ENCODE measurements at places on chromosomes 6 and 20.

- DNase-seq, result no peak
These were observed 47.5 kb upstream of the JAG1 start for GRCh38 chr20:10721137-10721896.

GRCh38 chr20:51797357-51798025 is 4.8 kb downstream of the SALL4 start:
- no peak for DNase-seq

- no peak for DNase-seq
These were observed 85.6 kb upstream of the CARMIL1 start for GRCh38 chr6:25193460-25194171.

- DNase-seq, result no peak
These were observed 7.0 kb downstream of the ZUP1 start for GRCh38 chr6:116661594-116661993.

DNA sequence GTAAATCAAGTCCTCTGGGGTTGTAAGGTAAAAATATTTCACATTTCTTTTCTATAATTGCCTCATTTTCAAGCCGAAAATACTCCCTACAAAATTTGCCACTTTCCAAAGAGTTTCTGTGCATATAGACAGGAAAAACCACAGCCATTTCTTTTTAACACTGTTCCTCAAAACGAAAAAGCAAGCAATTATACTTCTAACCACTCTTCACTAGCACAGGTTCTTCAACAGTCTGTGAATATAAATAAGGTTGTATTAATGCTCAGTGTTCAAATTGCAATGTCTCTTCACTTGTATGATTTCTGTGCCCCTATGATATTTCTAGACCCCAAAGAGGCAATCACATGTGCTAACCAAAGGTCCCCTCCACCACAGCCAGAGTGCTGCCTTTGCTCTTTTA is 206.0 kb downstream of the SIM1 start:
- no peak for DNase-seq

GRCh38 chr6:105901583-105901982 is 184.6 kb upstream of the PRDM1 start:
- no peak for DNase-seq

DNA sequence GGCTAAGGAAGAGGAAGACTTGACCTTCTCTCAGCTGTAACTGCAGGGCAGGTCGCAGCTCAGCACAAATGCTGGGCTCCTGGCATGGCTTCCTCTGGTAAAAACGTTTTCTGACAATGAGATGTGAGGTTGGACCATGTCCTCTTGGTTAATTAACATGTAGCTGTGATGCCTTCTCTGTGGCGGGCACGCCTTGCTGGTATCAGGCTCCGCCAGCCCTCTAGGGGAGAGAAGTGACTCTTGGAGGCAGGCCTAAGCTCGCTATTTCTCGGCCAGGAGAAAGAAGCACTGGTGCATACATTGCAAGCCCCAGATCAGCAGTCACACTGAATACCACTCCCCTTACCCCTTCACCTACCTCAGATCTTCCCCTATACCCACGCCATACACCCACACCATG is 65.0 kb downstream of the QRSL1 start:
- DNase-seq, result peak; percentile 44

- DNase-seq, result no peak
These were observed 26.4 kb upstream of the RFPL4B start for GRCh38 chr6:112320561-112321318.

GRCh38 chr6:23654745-23655144 is 471.3 kb upstream of the NRSN1 start:
- DNase-seq, result peak; percentile 68

DNA sequence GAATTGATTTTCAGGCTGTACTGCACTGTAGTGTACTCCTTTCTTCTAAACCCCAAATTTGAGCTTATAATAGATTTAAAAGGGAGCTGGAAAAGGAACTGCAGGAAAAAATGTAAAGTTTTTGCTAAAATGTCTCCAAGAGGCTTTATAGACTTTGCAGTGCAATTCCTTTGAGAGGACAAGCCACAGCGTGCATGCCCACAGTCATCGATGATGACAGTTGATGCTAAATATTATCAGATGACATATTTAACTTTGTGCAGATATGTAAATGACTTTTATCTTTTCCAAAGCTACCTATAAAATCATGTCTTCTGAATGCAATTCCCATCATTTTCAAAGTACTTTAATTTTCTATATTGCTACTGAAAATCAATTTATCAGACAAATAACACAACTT is 24.3 kb upstream of the HDGFL1 start:
- no peak for DNase-seq

- DNase-seq, result peak; percentile 85
These were observed 16.9 kb downstream of the LAMA5 start for GRCh38 chr20:62350098-62350628.

DNA sequence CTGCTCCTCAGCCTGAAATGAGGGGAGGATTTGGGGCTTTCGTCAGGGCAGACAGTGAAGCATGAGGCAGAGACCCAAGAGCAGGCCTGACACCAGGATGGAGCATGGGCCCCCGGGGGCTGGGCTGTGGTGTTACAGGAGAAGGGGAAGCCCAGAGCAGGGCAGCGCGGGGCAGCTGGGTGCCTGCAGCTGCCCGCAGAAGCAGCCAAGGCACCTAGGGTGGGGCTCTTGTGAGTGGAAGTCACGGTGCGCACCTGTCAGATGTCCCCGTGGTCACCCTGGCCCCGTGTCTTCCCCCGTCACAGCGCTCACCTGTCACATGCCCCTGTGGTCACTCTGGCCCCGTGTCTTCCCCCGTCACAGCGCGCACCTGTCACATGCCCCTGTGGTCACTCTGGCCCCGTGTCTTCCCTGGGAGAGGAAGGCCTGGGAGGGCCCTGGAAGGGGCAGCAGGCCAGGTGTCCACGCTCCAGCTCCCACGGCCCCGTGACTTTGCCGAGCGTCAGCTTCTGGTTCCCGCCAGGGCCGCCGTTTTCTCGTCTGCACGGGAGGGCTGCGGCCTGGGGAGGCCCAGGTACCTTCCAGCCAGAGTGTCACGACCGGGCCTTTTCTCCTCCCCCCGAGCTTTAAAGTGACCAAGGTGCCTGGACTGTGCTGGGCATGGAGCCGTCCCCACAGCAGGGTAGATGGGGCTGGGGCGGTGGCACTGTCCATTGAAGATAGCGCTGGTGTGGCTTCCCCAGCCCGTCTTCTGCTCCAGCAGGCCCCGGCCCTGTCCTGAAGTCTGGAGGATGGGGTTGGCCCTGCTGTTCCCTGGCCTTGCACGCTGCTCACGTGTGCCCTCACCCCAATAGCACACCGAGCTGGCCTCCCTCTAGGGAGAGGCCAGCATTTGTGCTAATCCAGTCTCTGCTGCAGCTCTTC is 9.4 kb downstream of the ARFGAP1 start:
- DNase-seq, result no peak

DNA sequence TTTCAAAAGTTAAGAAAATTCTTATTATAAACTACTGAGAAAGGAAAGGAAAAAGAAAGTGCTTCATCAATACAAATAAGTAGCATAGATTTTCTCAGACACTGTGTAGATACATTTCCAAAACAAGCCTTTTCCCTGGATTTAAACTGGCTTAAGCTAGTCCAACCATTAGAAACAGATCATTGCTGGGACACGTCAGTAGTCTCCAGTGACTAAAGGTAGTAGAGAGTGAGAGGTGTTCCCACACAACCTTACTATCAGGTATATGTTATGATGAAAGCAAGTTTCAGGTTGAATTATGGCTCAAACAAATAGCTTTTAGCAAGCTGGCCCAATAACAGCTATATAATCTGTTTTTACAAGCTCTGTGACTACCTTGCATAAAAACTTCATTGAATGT is 47.3 kb upstream of the SLC2A12 start:
- no peak for DNase-seq

DNA sequence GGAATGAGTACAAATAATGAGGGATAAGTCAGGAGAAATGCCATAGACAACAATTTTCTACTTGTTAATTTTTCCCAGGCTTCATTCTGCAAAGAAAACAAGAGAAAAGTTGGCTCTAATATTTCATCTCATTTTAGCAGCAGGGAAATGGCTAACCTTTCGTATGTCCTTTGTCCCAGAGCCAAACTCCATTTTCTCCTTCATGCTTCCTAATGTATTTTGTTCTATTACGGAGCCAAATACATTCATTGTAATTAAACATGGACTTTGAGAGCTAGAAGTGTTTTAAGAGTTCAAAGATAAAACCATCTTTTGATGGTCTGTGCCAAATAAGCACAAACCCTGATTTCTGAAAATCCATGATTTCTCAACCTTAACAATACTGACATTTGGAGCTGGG is 136.9 kb downstream of the PTCHD4 start:
- no peak for DNase-seq

DNA sequence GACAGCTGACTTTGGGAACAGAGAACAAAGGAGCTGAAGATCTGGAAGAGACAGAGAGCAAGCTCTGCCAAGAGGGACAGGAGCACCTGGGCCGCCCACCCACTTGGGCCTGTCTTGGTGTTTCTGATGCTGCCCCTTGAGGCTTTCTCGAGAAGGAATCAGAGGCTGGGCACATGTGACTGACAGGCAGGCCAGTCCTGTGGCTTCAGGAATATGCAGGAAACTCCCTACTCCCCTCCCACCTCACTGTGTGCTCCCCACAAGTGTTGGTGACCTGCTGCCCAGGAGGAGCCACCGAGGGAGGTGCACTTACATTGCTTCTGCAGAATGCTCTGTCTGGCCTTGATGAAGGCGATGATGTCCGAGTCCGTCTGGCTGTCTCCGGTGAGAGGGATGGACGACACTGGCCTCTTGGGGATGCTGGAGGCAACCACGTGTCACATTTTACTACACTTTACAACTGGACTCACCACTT is 20.9 kb upstream of the KCNK16 start:
- DNase-seq, result no peak

DNA sequence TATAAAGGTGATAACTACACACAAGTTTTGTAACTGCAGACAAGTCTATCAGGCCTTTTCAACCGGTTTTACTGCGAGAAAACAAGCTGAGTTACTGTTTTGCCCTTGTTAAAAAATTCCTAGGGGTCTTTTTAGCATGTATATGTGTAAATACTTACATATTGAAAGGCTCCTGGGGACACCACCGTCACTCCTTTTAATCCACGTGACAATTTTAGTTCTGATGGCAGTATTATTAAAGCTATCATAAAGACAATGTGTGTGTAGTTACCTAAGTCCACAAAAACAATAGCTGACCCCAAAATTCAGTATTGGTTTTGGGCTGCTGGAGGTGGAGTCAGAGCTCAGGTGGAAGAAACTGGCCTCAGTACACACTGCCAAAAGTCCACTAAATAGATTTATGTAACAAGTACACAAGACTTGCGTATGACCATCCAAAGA is 41.3 kb upstream of the HFE start:
- DNase-seq, result no peak

DNA sequence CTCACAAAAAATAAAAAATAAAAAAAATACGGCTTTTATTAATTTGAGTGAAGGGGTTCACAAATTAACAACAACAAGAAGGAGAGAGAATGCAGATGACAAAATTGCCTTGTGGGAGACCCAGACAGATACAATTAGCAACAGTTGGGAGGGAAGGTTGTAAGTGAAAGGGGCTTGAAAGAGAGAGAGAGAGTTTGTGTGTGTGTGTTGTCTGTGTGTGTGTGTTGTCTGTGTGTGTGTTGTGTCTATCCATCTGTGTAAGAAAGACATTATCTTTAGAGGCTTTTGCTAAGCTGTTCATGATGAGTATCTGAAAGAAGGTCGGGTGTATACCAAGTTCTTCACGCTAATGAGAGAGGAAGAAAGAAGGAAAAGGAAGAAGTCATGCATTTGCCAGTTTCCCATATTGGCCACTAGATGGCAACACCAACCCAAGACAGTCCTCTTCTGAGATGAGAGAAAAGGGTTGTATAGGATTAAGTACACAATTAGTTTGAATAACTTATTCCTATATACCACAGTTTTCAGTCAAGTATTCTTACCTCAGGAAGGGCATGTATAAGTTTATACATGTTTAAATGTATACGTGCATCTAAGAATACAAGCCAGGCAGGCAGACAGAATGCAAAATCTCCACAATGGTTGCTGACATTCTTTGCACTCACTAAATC is 63.7 kb upstream of the CD2AP start:
- peak; percentile 50 for DNase-seq
